ENCODE measurements at places on chromosomes 7 and 10.
A peak's percentile ranks its signal among the peaks of the same experiment; 100 is the strongest.

GRCh38 chr10:119784340-119785067 lies 58.7 kb downstream of the INPP5F start:
- DNase-seq = peak; percentile 46

DNA sequence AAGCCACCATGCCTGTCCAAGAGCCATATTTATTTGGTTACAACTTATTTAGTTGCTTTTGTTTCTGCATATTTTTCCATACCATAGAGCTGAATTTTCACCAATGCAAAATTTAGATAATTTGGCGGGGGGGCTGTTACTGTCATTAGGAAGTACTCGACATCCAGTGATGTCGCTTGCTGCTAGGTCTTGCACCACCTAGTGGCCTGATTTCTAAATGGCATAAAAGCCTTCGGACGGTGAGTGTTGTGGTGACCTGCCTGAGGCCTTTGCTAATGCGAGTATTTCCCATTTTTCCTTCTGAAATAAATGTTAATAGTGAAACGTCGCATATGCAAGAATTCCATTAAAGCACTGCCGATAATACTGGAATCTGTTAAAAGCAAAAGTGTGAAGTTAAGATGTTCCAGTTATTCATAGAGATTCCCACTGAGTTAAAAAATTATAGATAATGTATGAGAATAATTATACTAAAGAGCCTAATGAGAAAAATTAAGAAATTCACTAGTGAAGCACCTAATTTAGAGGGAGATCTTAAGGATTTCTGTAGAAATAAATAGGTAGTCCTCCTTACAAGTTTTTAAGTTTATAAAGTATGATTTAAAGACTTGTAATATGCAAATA lies 86.1 kb upstream of the DNAJB6 start:
- DNase-seq = peak; percentile 61

- DNase-seq = no peak
Observed at GRCh38 chr10:71697938-71698709, 21.5 kb downstream of the C10orf105 start.

GRCh38 chr7:121069346-121070100 lies 81.0 kb downstream of the CPED1 start:
- DNase-seq = no peak

DNA sequence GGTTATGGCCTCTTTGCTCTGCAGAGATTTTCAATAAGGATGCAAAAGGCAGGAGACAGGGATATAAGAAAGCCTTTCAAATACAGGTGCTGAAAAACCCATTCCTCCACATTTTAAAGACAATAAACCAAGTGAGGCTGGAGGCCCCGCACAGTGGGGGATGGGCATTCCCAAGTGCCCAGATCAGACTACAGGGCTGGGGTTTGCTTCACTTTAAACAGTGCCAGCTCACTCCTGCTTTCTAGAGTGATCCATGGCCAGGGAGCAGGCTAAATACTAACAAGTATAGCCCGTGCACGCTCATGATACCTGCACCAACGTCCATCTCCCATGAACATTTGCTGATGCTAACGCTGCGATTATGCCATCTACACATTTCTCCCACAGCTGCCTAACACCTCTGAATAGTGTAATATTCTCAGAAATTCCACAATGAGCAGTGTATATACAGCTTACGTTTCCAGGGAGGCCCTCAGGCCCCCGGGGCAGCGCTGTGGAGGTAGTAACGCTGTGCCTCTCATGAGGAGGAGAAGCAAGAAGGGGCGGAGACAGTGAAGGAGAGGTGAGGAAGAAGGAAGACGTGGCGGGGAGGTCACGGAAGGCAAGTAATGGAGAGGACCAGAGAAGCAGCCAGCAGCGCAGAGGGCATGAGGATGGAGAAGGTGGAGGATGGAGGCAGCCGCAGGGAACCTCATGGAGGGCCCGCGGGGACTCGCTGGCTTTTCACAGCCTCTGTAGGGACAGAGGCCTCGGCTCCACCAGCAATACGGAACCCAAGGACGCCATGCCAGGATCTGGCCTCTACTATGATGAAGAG lies 141.7 kb downstream of the USP6NL start:
- DNase-seq = no peak

GRCh38 chr7:128065872-128066271 lies 34.6 kb upstream of the LRRC4 start:
- DNase-seq = no peak

GRCh38 chr10:118763202-118763988 lies 8.6 kb upstream of the CACUL1 start:
- no peak for DNase-seq

DNA sequence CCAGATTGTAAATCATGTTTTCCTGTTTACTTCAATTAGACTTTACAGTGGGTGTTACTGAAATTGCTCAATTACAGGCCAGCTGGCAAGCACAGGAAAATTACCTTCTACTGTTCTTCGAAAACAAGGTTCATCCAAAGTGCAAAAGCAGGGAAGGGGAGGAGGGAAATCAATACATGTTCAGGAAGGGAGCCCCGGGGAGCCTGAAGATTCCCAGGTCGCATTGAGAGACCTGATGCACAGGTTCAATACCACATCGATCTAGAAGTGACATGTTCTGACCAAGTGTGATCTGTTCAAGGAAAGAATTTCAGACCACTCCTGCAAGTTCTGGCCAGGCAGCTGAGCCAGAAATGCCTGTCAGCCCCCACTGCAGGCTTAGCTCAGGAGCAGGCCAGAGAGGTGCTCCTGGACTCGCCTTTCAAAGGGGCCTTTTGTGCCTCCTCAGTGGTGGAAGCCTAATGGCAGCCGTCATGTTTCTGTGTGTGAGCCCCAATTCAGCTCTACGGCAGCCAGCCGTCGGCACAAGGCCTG lies 35.9 kb downstream of the FAM53B start:
- no peak for DNase-seq

DNA sequence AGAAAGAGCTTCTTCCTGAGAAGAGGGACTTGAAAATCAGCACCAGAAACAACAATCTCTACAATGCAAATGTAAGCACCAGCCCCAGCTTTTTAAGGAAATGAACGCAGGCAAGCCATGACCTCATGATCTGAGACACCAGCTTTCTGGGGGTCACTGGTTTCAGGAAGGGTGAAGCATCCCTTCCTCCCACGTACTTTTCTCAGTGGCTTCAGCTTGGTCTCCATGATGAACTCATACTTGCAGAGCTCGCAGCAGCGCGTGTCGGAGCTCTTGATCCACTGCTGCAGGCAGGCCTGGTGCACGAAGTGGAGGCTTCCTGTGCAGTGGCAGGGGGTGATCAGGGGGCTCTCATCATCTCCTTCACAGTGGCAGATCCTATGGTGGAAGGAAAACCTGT lies 87.0 kb downstream of the ALOX5 start:
- DNase-seq = no peak

DNA sequence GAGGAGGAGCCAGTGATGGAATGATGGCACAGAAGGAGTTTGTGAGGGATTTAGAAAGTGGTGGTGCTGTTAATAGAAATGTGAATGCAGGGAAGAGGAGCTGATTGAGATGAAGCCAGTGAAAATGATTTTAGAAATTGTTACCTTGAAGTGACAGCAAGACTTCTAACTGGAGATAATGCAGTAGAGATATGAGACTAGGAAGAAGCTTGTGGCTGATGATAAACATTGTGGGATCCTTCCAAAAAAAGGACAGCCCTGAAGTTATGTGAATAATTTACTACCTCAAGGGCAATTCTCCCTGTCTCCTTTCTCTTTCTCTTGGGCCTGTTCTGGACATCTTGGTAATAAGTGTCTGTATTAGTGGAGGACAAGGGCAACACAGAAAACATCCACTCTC lies 138.6 kb downstream of the LSMEM1 start:
- no peak for DNase-seq

- DNase-seq = peak; percentile 54
Observed at GRCh38 chr7:51430480-51431086, 114.0 kb upstream of the COBL start.

DNA sequence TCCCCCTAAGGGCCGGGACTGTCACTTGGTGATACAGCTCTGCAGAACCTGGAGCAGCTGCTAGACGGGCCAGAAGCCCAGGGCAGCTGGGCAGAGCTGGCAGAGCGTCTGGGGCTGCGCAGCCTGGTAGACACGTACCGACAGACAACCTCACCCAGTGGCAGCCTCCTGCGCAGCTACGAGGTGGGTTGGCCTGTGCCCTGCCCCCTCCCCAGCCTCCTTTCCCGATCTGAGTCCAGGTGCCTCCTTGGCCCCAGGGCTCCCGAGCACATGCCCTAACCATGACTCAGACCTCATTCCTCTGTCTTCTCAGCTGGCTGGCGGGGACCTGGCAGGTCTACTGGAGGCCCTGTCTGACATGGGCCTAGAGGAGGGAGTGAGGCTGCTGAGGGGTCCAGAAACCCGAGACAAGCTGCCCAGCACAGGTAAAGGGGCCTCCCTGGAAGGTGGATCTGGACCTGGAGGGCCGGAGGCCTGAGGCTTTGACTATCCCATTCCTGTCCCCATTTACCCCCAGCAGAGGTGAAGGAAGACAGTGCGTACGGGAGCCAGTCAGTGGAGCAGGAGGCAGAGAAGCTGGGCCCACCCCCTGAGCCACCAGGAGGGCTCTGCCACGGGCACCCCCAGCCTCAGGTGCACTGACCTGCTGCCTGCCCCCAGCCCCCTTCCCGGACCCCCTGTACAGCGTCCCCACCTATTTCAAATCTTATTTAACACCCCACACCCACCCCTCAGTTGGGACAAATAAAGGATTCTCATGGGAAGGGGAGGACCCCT lies 6.4 kb downstream of the NFKB2 start:
- no peak for DNase-seq

GRCh38 chr7:70432567-70433001 lies 699.4 kb upstream of the GALNT17 start:
- DNase-seq = no peak

DNA sequence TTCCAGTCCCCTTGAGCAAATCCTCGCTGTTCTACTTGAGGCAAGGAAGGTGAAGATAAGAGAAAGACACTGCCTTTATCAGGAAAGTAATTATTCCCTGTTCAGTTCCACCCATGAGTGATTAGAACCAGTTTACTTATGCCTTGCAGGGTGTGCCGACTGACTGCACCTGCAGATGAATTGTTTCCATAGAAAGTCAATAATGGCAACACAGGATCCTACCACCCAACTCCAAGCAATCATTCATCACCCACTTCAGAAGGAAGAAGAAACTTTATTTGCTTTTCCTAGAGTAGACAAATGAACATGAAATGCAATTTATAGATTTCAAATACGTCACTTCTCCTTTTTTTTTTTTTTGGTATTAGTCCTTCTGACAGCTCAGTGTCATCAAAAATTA lies 383.9 kb downstream of the SORCS1 start:
- DNase-seq = no peak

DNA sequence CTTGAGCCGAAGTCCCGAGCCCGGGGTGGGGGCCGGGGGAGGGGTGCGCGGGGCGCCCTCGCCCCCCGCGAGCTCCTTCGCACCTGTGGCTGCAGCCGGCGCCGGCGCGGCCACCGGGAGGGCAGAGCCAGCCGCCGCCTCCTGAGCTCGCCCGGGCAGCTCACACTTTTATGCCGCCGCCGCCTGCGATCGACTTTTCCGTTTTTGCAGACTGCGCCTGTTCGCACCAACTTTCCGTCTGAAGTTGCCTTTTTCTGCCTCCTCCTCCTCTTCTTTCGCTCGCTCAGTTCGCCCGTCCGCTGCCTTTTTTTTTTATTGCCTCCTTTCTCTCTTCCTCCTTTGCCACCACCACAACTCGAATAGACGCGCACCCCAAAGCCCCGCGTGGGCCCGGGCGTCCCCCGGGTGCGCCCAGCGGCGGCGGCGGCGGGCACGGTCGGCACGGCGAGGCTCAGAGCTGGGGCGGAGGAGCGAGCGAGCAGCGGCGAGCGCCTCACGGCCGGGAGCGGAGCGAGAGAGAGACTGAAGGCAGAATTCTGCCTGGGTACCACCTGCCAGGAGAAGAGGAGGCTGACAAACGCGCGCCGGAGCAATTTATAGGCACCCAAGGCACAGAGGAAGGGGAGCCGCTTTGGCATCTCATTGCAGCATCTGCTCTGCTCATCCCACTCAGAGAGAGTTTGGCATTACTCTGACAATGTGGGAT lies at the start of gene C1QL3:
C1QL3 (minus strand) TSS at position 569 of the 706 bp plus-strand sequence. CDS start 814 bp downstream, outside the sequence.
- no peak for DNase-seq

GRCh38 chr7:151074817-151075661 lies 5.6 kb downstream of the FASTK start:
- no peak for DNase-seq

GRCh38 chr10:27541796-27542729 lies 38.0 kb downstream of the RAB18 start:
- no peak for DNase-seq

DNA sequence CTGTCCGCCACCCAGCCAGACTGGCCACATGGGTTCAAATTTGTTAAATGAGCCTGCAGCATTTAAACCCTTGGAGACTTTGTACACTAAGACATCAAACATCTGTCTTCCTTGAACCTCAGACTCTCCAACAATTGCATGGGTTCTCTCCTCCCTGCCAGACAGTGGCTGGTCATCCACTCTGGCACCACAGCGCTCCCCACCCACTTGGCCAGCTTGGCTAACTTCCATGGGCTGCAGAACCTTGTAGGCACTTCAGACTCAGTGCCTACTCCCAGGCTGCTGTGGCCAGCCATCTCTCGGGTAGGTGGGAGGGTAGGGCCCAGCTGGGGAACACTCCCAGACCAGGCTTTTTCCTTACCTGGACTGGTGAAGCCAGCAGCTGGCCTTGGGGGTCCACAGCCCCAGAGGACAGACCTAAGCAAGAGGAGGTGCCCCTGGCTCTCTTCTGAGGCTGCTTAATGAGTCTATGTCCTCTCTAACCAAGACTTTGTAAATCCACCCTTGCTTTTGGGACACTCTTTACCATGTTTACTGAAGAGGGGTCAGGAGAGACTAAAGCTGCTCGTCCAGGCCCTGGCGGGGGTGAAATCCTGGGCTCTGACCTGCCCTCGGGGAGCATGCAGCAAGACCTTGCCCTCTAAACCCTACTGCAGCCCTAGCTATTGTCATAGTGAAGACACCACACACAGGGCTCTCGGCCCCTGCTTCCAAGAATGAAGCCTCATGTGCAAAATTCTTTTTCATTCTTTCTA lies 82.7 kb downstream of the ARHGAP22 start:
- no peak for DNase-seq

- DNase-seq = no peak
Observed at GRCh38 chr10:92552310-92552709, 21.6 kb downstream of the IDE start.

DNA sequence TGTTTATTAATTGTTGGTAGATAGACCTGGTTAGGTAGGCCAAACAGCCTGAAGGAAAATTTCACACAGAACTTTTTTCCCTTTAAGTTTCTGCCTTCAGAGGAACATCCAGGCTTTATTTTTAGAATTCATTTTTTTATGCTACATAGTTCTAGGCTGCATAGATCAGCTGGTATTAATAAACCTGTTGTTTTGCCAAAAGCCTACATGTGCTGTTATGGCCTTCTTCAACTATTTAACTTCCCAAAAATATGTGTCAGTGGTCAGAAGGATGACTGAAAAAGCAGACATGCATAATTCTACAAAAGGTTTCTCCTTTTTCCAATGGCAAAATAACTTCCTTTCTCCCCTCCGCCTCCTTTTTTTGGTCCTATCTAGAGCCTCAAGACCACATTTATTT lies 303.0 kb upstream of the DKK1 start:
- no peak for DNase-seq

- no peak for DNase-seq
Observed at GRCh38 chr7:80057488-80057887, 77.1 kb upstream of the GNAI1 start.

GRCh38 chr7:110800984-110801383 lies 289.9 kb upstream of the LRRN3 start:
- no peak for DNase-seq

- DNase-seq = no peak
Observed at GRCh38 chr7:16299853-16300252, 121.5 kb downstream of the CRPPA start.

Measured in DND-41 (cell line).